Stimulated activated CD8-positive, alpha-beta memory T cell treated with anti-CD3 and anti-CD28 coated beads, Interleukin-7, amount 100 ng/mL, for 1 hour (primary cell): ENCODE measurements at places on chromosomes 3 and 15.

GRCh38 chr3:178709051-178709450 lies 172.8 kb downstream of the KCNMB2 start:
- no peak for DNase-seq

- DNase-seq, result no peak
Measured at GRCh38 chr3:165854696-165855095, 17.5 kb upstream of the BCHE start.

DNA sequence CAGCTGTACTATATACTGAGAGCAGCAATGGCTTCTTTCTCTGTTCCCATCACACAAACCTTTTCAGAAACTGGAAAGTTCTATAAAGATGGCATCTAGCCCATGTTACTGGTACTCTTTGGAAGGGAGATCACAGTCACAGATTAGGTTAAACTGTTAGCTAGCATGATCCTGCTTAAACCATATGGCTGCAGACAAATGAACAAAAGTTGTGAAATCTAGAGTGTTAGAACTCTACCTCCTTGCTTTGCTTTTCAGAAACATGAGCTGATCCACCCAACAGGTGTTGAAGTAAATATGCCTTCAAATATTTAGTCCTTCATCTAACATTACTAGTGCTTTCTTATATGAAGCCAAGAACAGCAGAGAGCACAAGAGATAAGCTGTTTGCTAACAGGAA lies 102.6 kb downstream of the SNRK start:
- DNase-seq, result no peak

- no peak for DNase-seq
Measured at GRCh38 chr15:48946074-48946839, 17.5 kb downstream of the SHC4 start.

- DNase-seq, result no peak
Measured at GRCh38 chr3:9748031-9748430, 1.7 kb upstream of the OGG1 start.

DNA sequence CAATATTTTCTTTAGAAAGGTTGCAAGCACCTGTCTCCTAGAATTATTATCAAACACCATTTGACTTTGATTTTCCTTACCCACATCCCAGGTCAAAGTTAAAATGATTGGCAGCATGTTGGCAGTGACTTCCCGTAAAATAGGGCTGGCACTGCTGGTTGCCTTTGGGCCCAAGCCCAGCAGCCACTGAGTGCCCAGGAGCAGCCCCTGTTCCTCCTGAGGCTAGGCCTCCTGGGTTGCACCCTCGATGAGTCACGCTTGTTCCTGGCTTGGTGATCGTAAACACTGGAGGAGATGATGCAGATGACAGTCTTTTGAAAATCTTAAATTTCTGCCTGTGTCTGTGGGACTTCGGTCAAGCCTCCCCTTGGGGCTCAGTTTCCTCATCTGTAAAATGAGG lies 290.0 kb downstream of the TLE3 start:
- no peak for DNase-seq

GRCh38 chr3:159848348-159849118 lies 140.1 kb upstream of the IL12A start:
- DNase-seq, result no peak

GRCh38 chr15:50278496-50278895 lies 13.0 kb upstream of the HDC start:
- DNase-seq, result no peak

- DNase-seq, result no peak
Measured at GRCh38 chr3:7322957-7323669, 462.2 kb downstream of the GRM7 start.

- no peak for DNase-seq
Measured at GRCh38 chr15:58669108-58669507, 80.4 kb downstream of the ADAM10 start.

DNA sequence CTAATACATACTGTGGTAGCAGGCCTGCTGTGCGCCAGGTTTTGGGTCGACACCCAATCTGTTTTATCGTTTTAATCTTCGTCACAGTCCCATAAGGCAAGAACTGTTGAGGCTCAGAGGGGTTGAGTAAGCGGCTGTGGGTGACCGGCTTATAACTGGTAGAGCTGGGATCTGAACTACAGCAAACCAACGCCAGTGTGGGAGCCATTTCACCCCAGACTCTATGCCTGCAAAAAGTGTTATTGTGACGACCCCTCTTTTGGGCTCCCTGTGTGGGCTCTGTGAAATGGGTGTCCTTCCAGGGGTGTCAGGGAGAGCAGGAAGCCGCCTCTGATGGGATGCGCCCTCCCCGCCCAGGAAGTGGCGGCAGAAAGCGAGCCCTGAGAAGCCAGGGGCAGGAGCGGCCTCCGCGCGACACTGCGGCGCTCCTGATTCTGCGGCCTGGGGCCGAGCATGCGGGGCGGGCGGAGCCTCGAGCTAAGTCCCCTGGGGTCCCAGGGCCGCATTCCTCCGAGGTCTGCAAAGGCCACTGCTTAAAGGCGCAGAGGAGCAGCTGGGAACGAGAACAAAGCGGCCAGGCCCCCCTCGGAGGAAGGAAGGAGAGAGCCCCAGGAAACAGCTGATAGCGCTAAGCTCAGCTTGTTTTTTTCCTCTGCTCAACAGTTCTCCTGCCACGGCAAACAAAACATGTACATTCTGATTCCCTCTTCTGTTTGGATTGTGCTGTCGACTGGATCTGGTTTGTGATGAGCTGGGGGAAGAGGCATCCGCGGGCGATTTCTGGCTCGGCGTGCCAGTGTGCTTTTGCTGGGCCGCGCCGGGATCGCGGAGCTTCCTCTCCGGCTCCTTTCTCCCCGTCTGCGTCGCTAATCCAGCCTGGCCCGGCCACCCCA lies 33.9 kb downstream of the GRK7 start:
- no peak for DNase-seq

DNA sequence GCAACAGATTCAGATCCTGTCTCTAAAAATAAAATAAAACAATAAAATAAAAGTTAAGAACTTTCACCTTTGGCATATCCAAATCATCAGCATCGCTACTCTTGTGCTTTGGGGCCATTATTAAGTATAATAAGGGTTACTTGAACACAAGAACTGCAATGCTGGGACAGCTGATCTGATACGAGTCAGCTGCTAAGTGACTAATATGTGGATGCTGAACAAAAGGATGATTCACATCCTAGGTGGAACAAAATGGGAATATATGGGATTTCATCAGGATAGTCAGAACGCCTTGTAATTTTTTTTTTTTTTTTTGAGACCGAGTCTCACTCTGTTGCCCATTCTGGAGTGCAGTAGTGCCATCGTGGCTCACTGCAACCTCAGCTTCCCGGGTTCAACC lies 29.7 kb downstream of the BUB1B start:
- DNase-seq, result no peak

DNA sequence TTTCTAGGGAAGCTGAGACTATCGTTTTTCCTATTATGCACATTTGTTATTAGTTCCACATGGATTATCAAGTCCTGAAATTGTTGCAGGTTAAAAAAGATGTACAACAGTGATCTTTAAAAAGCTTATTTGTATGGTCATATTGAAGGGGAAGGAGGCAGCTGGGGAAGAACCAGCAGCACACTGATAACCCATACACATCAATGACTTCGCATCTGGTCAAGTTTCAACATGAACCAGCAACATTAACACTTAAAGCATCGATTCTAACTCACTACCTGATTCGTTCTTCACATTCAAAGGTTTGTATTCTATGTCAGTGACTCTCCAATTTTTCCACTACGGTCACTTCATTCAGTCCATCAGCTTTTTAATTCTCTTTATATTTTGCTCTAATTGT lies 56.4 kb downstream of the NCEH1 start:
- no peak for DNase-seq

DNA sequence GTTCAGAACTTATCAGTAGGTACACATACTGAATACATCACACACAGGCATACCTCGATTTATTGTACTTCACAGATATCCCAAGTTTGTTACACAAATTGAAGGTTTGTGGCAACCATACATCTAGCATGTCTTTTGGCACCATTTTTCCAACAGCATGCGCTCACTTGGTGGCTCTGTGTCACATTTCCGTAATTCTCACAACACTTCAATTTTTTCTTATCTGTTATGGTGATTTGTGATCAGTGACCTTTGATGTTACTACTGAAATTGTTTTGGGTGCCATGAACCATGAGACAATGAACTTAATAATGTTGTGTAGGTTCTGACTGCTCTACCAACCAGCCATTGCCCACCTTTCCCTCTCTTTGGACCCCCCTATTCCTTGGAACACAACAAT lies 10.8 kb downstream of the PARL start:
- DNase-seq, result no peak

DNA sequence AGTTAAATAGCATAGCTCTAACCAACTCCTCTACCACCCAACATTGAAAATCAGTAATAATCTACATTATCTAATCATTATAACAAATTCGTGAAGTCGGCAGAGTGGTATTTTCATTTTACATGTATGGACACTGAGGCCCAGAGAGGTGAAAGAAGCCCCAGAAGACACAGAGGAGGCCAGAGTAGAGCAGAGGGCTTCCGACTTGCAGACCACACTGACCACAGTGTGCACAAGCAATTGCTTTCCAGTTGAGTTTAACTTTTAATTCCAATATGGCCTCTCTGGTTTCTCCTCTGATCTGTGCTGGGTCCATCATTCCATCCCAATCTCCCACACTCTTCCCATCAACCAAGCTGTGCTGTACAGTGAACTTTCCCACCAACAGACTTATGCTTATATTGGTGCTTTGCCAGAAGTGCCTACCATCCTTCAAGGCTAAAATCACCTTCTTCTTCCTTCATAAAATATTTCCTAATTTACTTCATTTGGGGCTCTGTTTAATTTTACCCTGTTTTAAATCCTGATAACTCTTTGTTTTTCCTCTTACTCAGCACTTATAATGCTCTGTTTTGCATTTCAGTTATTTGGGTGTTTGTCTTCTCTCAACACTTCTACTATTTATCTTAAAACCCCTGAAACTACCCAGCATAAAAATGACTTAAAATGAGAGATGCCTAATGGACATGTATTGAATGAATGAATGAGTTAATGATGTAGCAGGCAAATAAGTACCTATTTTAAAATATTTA lies 81.8 kb upstream of the TNFSF10 start:
- DNase-seq, result no peak

- no peak for DNase-seq
Measured at GRCh38 chr3:147940405-147941193, 531.4 kb downstream of the ZIC1 start.

- no peak for DNase-seq
Measured at GRCh38 chr3:179451265-179452175, at the start of gene GNB4. TSS of gene GNB4 (minus strand) at chr3:179451470. CDS start at chr3:179426200, 25,270 bp downstream.

DNA sequence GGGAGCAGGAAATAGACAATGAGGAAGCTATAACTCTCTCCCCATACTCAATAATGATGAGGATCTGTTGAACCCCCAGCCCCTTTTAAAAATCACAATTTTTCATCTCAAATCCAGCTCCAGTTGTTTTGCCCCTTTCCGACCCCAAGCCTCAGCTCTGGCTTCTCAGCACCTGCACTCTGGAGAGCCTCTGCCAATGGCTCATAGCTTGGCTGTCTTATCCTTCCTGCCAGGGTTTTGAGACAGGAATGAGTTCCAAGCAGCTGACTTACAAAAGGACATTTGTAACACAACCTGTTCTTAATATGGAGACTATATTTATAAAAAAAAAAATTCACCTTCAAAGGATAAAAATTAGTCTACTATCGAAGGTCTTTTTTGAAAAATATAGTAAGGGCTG lies 105.9 kb upstream of the NEDD4 start:
- no peak for DNase-seq

GRCh38 chr3:56629451-56629850 lies 53.6 kb downstream of the TASOR start:
- DNase-seq, result no peak

DNA sequence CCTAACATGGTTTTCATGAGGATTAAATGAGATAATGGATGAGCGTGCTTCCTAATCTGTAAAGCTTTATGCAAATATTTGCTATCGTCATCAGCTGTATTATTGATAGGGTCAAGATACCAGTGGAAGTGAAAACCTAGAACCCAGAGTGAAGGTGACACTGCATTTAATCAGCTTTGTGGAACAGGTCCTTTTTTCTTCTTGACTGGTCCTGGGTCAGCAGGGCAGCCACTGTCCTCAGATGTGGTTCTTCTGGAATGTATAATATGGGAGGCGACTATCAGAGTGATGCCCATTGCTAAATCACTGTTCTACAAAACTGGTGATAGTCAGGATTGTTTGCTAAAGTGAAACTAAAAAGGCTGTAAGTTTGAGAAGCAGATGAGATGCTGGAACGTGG lies 41.4 kb downstream of the SORD start:
- DNase-seq, result no peak

DNA sequence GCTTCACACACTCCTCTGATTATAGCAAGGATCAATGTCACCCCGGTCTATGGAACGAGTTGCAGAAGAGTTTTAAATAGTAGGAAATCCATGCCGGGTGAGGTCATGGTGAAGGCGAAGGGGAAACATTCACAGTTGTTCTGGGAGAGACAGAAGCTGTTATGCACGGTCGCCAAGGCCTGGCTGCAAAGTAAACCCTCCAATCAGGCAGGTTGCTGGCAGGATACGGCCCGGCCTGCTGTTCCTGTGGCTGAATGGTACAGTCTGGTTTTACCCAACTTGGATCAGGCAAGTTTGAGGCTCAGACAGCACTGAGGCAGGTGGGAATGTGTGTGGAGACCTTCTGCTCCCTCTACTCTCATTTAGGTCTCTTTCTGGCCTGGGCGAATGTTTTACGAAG lies 45.3 kb upstream of the ATP2B2 start:
- DNase-seq, result no peak

DNA sequence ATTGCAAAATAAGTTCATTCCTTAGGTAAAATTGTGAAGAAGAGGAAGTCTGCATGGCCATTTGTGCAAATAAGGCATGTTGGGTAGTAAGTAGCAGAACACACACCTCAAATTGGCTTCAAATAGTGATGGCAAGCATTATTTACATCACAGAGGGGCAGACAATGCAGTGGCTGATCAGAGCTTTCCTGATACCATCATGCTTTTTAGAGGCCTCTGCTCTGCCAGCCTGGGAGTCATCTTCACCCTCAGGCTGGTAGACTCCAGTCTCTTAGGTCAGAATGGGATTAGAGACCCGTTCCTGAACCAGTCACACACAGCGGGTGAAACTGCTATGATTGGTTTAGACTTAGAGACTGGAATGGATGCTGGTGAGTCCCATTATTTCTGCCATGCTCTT lies 396.0 kb upstream of the MCTP2 start:
- DNase-seq, result no peak

- no peak for DNase-seq
Measured at GRCh38 chr3:179182902-179183301, 34.7 kb downstream of the PIK3CA start.

- no peak for DNase-seq
Measured at GRCh38 chr3:55622116-55622515, 135.0 kb upstream of the WNT5A start.

DNA sequence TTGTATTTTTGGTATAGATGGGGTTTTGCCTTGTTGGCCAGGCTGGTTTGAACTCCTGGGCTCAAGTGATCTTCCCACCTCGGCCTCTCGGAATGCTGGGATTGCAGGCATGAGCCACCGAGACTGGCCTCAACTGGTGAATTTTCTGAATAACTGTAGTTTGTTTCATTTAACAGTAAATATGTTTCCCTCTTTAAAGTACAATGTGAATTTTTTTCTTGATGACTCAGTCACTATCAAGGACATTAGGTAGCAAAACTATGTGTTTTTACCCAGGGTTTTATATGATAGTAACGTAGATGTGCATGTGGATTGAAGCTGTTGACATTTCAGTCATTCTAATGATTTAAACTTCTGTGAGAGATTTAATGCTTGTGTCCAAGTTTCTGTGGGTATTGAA lies 40.2 kb upstream of the MAPKBP1 start:
- no peak for DNase-seq

GRCh38 chr3:36227980-36228379 lies 152.3 kb upstream of the STAC start:
- DNase-seq, result no peak
